Tracheal epithelial cell (primary cell): ENCODE measurements at places on chromosomes 16 and 17. TPM values are rescaled to one million over a fixed set of nuclear protein-coding genes. Genes with fewer than 3 reads are reported as not detected.

The PTX4 gene
- total RNA-seq: 0.85 TPM in 1 of 2 replicates, not detected in the other

The VMO1 gene
- 0.72 and 1.1 TPM in 2 replicates for total RNA-seq

The SMTNL2 gene
- under 0.01 TPM in 1 of 2 replicates, not detected in the other for total RNA-seq

The ARL6IP1 gene
- total RNA-seq: 230 and 306 TPM in 2 replicates

The SERPINF2 gene
- total RNA-seq: 2.2 and 4.0 TPM in 2 replicates

The ZDHHC1 gene
- 3.4 and 3.6 TPM in 2 replicates for total RNA-seq
